Naive B cell (primary cell): ENCODE measurements at places on chromosomes 1 and 21.

GRCh38 chr1:198056255-198056654, 100.5 kb upstream of the NEK7 start:
- DNase-seq: no peak

GRCh38 chr1:42433369-42433768, 22.5 kb downstream of the ZMYND12 start:
- DNase-seq: no peak

DNA sequence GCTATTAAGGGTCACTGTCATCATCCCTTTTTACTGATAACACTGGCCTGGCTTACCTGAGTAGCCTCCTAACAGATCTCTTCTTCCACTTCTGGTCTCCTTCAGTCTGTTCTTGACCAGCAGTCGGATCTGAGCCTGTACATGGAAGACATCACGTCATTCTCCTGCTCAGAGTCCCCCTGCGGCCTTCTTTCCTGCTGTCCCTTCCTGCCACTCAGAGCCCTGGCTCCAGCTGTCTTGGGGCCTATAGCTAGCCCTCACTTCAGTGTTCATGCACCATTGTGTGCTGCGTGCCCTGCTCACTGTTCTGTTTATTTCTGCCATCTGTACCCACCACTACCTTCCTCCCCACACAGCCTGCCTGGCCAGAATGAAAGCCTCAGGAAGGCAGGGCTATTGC, 8.4 kb downstream of the ADARB1 start:
- DNase-seq: no peak

GRCh38 chr1:81998165-81998564, 197.4 kb downstream of the ADGRL2 start:
- DNase-seq: no peak

GRCh38 chr1:223556414-223557129, 108.9 kb downstream of the CAPN8 start:
- no peak for DNase-seq

DNA sequence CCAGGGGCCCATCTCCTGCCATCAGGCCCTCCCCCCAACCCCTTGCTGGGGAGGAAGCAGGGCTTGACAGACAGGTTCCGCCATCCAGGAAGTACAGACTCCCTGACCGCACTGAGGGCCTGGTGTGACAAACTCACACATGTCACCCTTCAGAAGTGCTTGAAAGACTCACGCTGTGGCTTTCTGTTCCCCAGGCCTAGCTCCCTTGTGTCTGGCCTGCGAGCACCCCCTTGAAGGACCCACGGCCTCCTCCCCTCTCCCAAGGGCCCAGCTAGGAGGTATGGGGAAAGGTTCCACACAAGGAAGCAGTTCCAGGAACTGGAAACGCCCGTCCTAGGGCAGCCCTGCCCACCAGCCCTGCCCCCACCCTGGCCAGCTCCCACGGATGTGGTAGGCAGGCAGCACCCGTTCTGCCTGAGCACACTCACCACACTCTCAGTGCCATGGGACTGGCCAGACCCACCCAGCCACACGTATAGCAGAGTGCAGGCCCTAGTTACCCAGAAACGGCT, 26.7 kb downstream of the SLC2A1 start:
- peak; percentile 89 for DNase-seq

- no peak for DNase-seq
These were observed 6.3 kb downstream of the EXTL1 start for GRCh38 chr1:26027716-26028489.

DNA sequence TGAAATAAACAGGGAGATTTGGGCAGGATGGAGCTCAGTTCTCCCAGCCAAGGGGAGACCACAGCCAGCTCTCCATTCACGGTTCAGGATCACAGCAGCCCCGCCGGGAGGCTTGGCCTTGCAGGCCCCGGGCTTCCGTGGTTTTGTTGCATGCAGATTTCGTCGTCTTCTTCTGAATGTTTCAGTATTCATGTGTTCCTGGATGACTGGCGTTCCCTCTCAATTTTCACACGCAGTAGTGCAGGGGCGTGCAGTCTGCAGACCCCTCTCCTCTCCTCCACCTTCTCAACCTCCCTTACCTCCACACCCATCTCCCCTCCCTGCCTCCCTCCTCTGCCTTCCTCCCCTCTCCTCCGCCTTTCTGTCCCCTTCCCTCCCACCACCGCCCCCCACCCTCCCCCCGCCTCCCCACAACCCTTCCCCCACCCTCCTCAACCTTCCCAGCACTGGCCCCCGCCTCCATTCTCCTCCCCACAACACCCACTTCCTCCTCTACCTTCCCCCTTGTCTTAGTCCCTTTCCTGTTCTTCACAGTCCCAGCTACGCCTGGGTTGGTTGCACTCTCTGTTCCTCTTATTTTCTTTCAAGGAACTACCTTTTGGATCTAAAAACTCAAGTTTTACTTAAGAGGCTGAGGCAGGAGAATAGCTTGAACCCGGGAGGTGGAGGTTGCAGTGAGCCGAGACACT, 8.4 kb upstream of the SLC19A1 start:
- DNase-seq: peak; percentile 73

DNA sequence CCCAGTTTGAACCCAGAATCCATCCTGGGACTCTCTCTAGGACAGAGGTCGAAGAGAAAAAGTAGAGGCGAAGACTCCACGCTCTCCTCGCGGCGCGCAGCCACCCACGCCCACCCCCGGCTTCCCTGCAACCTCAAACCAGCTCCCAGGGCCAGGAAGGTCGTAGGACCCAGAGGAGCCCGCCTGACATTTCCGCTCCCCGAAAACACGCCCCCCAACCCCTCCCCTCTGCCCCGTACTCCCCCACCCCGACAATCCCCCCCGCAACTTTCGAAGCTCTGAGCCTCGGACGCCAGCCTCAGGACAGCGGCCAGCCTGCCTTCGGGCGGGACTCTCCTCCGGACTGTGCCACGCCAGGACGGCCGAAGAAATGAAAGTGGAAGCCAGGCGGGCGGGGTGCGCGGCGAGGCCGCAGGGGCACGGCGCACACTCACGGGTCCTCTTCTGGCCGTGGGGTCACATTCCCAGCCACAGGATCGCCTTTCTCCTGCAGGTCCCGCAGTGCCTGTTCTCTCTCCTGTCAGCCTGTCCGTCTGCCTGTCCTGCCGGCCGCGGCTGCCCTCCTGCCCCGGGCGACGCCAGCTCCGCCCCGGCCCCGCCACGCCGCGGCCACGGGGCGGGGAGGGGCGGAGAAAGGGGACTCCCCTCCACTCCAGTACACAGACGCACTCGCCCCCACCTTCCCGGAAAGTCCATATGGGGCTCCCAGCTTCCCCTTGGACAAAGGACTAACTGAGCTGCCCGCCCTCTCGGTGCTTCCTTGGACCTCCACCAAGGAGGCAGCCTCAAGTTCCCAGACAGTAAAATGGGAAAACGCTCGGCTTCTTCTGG, at the start of gene MOB3C:
MOB3C (minus strand) TSS at position 535 of the 831 bp plus-strand sequence. CDS start 3,490 bp downstream, outside the sequence.
- DNase-seq: peak; percentile 52

- DNase-seq: no peak
These were observed 282.6 kb downstream of the MRPL39 start for GRCh38 chr21:25324666-25325065.

DNA sequence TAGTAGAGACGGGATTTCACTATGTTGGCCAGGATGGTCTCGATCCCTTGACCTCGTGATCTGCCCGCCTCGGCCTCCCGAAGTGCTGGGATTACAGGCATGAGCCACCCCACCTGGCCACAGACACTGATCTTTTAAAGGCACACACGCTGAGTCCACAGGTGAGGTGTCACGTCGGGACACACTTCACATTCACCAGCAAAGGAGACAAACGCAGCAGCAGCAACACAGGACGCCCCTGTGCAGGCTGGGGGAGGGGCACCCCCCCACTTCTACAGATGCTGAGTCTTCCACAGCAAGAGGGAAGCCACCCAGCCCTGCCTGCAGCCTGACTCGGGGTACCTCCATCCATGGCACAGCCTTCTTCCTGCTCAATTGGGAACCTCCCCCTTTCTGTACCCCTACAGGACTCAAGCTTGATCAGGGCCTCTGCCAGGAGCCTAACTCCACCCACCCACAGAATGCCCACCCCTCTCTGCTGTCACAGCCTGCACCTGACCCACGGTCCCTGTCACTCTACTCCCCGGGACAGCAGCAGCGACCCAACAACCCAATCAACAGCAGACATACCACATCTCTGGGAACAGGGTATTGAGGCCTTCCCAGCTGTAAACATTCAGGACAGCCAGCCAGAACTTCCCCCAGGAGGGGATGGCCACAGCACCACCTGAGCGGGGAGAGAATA, 9.5 kb downstream of the LSS start:
- DNase-seq: no peak

GRCh38 chr1:50949286-50949982, 10.6 kb downstream of the FAF1 start:
- DNase-seq: no peak

GRCh38 chr1:42788021-42788420, 3.2 kb downstream of the TMEM269 start:
- DNase-seq: no peak

DNA sequence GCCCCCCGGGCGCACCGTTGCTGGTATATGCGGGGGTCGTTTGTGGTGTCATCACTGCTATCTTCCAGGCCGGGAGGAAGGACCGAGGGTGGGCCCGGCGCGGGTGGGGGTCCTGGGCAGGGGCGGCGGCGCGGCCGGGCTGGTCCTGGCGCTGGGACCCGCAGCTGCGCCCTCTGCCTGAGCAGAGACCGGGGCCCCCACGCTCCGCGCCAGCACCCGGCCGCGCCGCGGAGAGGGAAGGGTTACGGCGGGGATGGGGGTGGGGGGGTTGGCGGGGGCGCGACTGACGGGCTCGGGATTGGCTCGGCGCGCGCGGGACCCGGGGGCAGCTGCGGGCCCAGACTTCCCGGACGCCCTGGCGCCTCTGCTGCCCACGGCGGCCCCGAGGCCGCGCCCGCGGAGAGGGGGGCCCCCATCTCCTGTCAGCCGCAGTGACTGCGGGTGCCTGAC, 13.8 kb upstream of the SAMD11 start:
- DNase-seq: no peak

DNA sequence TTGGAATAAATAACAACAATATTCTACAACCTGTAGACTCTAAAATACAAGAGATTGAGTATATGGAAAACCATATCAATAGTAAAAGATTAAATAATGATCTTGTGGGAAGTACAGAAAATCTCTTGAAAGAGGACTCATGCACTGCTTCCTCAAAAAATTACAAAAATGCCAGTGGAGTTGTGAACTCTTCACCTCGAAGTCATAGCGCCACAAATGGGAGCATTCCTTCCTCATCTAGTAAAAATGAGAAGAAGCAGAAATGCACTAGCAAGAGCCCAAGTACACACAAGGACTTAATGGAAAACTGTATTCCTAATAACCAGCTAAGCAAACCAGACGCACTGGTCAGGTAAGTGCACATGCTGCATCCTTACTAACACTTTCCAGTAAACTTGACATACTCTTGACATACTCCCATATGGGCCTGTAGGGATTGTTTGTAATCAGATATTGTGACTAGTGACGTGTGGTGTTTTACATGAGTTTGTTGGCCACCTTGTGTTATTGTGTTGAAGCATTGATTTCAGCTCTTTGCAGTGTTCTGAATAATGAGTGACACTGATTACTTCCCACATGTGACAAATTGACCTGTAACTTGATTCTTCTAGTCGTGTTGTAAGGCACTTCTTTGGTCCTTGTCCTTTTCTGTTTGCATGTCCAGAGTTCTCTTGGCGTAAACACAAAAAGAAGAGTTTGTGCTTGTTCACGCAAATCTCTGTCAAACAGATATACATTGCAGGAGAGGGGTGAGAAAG, 28.0 kb downstream of the MACO1 start:
- DNase-seq: no peak

- no peak for DNase-seq
These were observed 136.7 kb upstream of the RAVER2 start for GRCh38 chr1:64608005-64608650.

GRCh38 chr21:23601549-23601948, 2005.7 kb downstream of the MRPL39 start:
- no peak for DNase-seq

DNA sequence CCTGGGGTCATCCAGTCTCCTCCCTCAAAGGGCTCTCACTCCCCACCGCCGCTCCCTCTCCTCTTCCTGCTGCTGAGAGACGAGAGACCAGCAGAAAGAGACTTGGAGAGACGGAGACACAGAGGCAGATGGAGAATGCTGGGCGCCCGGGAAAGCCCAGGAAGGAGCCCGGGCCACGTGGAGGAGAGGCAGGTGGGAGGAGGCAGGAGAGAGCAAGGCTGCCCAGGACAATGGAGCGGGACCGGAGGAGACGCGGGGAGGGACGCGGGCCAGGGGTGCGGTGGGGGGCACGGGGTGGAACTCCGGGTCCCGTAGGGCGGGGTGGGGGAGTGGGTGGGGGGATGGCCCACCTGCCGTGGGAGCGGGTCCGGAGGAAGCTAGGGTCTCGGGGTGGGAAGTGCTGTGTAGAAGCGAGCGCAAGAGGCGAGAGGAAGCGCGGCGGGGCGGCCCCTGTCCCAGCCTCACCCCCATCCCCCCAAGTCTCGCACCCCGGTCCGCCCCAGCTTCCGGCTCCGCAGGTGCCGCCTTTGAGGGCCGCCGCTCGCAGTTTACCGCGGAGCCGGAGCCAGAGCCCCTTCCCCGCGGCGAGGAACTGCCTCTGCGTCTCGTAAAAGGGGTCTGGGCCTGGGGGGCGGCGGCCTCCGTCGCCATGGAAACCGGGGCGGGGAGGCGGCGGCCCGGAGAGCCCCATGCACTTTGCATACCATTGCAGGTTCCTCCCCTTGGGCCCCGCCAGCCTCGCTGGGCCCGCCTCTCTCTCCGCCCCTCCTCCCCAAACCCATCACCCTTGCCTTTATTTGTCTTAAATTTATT, 11.7 kb upstream of the EPHA2 start:
- peak; percentile 82 for DNase-seq

DNA sequence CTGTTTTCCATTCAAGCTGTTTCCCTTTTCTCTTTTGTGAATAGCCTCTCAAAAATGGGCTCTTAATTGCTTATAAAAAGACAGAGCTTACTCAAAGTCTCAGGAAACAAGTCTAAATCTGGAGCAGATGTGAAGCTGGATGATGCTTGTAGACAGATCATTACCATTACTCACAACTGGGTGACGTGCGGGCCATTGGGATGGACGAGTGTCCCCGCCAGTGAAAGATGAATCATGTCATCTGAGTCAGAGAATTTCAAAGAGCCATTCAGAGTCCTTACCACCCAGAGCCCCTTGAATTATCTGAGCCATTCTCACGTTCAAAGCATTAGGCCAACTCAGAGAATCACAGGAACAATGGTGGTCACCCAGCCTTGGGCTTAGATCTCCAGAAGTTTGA, 134.6 kb downstream of the HUNK start:
- DNase-seq: no peak

- peak; percentile 57 for DNase-seq
These were observed 25.5 kb downstream of the CD34 start for GRCh38 chr1:207885129-207886032.

GRCh38 chr1:221888218-221888617, 146.3 kb upstream of the DUSP10 start:
- peak; percentile 18 for DNase-seq

- no peak for DNase-seq
These were observed 6.1 kb upstream of the RNF223 start for GRCh38 chr1:1080122-1080757.

DNA sequence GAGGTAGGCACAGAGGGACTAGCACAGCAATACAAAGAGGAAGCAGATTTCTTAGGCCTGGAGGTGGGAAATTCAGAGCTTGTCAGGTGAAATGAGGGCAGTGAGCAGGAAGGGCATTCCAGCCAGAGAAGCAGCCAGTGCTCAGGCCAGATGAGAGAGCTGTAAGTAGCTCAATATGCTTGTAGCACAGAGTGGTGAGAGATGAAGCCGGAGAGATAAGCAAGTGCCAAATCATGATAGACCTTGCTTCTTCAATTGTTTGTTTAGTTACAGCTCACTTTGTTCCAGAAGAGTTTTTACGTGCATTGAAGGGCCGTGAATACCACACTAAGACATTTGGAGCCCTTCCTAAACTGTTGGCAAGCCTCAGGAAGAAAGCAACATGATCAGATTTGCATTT, 42.0 kb upstream of the ADAMTS1 start:
- no peak for DNase-seq
